ENCODE measurements at places on chromosomes 12 and 14. TPM values are rescaled to one million over a fixed set of nuclear protein-coding genes. Genes with fewer than 3 reads are reported as not detected.

TAS2R7 gene
- total RNA-seq: not detected

CLEC4C gene
- total RNA-seq: not detected

SPIC gene
- not detected for total RNA-seq

PRKD1 gene
- total RNA-seq: 7.8 TPM

DCAF11 gene
- 46.1 TPM for total RNA-seq
